ENCODE measurements at places on chromosomes 2 and 18. TPM values are rescaled to one million over a fixed set of nuclear protein-coding genes. Genes with fewer than 3 reads are reported as not detected.

GRCh38 chr18:53101536-53102105, 761.6 kb downstream of the DCC start:
- DNase-seq, result no peak

- DNase-seq, result no peak
Measured at GRCh38 chr2:8281950-8282857, 399.7 kb upstream of the ID2 start.

The KYNU gene
- 3.3 TPM for total RNA-seq

GRCh38 chr2:127139766-127140165, 32.8 kb upstream of the BIN1 start:
- DNase-seq, result no peak

DNA sequence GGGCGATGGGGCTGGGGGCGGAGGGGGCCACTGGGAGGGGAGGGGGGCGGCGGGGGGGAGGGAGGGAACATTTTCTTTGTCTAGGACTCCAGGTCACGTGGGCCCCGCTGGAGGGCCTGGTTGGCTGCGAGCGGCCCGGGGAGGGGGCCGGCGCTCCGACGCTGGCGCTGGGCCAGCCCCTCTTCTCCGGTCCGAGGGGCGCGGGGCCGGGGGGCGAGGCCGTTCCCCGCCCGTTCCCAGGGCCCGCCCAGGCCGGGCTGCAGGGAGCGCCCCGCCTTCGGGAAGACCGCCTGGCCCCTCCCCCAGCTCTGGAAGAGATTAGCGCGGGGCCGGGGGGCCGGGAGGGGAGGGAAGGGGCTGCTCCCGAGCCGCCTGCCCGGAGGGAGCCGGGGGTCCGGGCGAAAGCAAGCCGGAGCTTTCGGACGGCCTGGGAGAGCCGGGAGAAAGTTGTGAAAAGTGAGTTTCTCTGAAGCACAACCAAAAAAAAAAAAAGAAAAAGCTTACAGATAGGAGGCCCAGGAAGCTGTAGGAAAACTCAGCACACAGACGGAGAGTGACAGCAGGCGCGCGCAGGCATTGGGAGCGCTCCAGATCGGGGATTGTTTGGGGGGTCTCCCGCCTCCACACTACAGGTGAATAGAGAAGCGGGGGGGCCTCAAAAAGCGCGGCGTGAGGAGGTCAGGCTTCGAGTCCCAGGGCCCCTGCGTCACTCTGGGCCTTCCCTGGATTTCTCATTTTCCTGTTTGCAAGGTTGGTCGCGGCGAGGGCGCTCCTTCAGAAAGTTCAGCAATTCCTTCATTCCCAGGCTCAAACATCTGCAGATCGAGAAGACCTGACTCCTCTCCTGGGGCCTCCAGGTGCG, 84.1 kb upstream of the POMC start:
- peak; percentile 59 for DNase-seq

DNA sequence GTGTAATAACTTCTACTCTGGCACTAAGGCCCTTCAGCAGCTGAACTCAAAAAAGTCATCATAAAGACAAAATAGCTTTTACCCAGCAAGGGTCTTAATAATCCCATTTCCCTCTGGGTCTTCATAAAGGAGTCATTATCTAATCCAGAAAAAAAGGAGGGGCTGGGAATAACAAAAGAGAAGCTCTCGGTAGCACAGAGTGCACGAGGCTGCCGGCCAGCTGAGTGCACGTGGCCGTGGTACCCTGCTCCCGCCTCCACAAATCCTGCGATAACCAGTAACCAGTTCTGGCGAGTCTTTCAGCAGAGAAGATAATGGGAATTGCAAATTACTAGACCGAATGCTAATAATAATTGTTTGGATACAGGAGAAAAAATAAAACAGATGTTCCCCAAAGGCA, 7.5 kb downstream of the NRP2 start:
- DNase-seq, result no peak

The CTAGE1 gene
- 0.06 TPM for total RNA-seq
